ENCODE measurements at places on chromosomes 5 and 9. TPM values are rescaled to one million over a fixed set of nuclear protein-coding genes. Genes with fewer than 3 reads are reported as not detected.

- no peaks in the 10 kb centered on the region for H3K36me3 ChIP-seq
- peak; percentile 73 for DNase-seq
- H3K4me3 ChIP-seq = peak overlapping the region; percentile 93
- H3K27ac ChIP-seq = no peak overlapping the region
- peaks cover 13% of the 10 kb centered on the region for H3K27me3 ChIP-seq
- H3K4me1 ChIP-seq = peaks cover 9% of the 10 kb centered on the region
These were observed 2.0 kb downstream of the GLIS3 start for GRCh38 chr9:4297786-4298254.

The TERT gene
- 2.9 TPM for total RNA-seq

GRCh38 chr9:133309608-133310007, 26.4 kb downstream of the SURF6 start:
- H3K4me1 ChIP-seq = peaks cover 12% of the 10 kb centered on the region
- peaks cover 18% of the 10 kb centered on the region for H3K36me3 ChIP-seq
- H3K4me3 ChIP-seq = no peak overlapping the region

The CDC42SE2 gene
- total RNA-seq = 15.5 TPM

DNA sequence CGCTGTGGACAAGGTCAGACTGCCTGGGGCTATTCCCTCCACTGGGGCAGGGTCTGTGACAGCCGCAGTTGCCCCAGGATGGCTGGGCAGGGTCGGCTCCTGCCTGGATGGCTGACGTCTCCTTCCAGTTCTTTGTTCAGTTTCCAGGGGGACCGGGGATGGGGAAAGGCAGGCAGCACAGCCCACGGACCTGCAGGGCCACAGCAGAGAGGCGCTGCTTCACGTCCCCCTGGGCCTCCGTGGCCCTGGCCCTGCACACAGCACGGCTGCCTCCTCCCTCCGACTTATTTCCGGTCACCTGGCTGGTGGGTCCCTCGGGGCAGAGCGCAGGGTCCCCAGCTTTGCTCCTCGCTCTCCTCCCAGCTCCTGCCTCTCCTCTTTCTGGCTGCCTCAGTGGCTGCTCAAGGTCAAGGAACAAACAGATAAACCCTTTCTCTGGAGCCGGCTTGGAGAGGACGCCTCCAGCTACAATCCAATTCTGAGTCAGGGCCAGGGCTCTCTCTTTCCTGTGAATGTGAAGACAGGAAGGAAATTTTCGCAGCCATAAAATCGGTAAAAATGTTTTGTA, 169.7 kb downstream of the C9orf50 start:
- DNase-seq = no peak
- H3K4me1 ChIP-seq = peaks cover 5% of the 10 kb centered on the region
- H3K27ac ChIP-seq = no peak overlapping the region
- peaks cover 5% of the 10 kb centered on the region for H3K27me3 ChIP-seq
- H3K4me3 ChIP-seq = no peak overlapping the region

- H3K4me1 ChIP-seq = no peaks in the 10 kb centered on the region
- H3K36me3 ChIP-seq = peaks cover 5% of the 10 kb centered on the region
- no peak for DNase-seq
- no peaks in the 10 kb centered on the region for H3K27me3 ChIP-seq
- H3K27ac ChIP-seq = no peak overlapping the region
These were observed 275.9 kb downstream of the ACTL7B start for GRCh38 chr9:108579757-108580439.

The MCTP1 gene
- 1.7 TPM for total RNA-seq

- H3K36me3 ChIP-seq = peaks cover 4% of the 10 kb centered on the region
- H3K27me3 ChIP-seq = peaks cover 7% of the 10 kb centered on the region
- DNase-seq = no peak
- no peak overlapping the region for H3K4me3 ChIP-seq
These were observed 10.2 kb downstream of the CEP72 start for GRCh38 chr5:622359-622758.

GRCh38 chr5:146967646-146968045, 89.1 kb upstream of the PPP2R2B start:
- no peak overlapping the region for H3K4me3 ChIP-seq
- H3K27me3 ChIP-seq = no peaks in the 10 kb centered on the region
- H3K36me3 ChIP-seq = no peaks in the 10 kb centered on the region
- DNase-seq = peak; percentile 33
- H3K27ac ChIP-seq = no peak overlapping the region

- H3K27ac ChIP-seq = peak within 1 kb of the TSS; percentile 17
- peak within 1 kb of the TSS; percentile 88 for H3K4me3 ChIP-seq
- H3K27me3 ChIP-seq = peaks cover 15% of the 10 kb centered on the region
- peaks cover 4% of the 10 kb centered on the region for H3K36me3 ChIP-seq
- DNase-seq = peak; percentile 68
- H3K4me1 ChIP-seq = peaks cover 6% of the 10 kb centered on the region
These were observed at the start of gene ELOVL7 for GRCh38 chr5:60843936-60844905. Gene ELOVL7 (minus strand): TSS chr5:60844269. CDS start chr5:60787397, 56,872 bp downstream.

All from glutamatergic neuron (in vitro differentiated cells).